ENCODE measurements at places on chromosomes 16 and 17. TPM values are rescaled to one million over a fixed set of nuclear protein-coding genes. Genes with fewer than 3 reads are reported as not detected.

Gene XYLT2
- 18.1 TPM for total RNA-seq

Gene NT5C3B
- 49.1 TPM for total RNA-seq

DNA sequence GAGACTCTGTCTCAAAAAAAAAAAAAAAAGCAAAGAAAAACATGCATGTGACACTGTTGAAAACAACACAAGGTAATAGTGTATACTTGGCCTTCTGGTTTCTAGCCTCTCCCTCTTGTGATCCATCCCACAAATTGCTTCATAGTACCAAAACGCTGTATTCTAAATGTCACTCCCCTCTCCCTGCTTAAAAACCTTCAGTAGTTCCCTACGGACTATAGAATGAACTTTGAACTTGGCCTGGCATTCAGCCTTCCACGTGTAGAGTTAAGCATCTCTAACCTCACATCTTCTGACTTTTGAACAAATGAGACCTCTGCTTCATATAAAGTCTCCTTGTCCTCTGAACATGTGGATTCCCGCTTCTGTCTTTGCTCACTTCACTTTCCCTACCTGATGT lies 5.1 kb downstream of the ZNF821 start:
- no peak for DNase-seq

- no peak for DNase-seq
Measured at GRCh38 chr17:68794636-68795434, 160.4 kb downstream of the ABCA8 start.

- DNase-seq: peak; percentile 63
Measured at GRCh38 chr17:19551591-19552148, 18.0 kb downstream of the SLC47A1 start.

- no peak for DNase-seq
Measured at GRCh38 chr17:59366773-59367656, 35.6 kb downstream of the YPEL2 start.

DNA sequence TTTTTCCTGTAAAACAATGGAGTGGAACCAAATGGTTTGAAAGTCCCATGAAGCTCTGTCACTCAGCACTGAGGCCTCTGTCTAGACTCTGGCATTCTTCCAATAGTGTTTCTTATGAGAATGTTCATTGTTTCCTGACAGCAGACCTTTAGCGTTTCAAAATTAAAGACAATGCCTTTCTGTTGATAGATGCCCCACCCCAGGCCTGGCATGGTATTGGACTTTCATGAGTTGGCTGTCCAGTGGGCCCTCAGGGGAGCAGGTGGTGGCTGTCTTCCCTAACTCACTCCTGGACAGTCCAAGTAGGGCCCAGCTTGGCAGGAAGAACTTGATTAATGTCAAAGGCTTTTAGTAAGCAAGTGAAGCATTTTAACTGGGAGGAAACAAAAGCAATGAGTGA lies 186.5 kb upstream of the CCL2 start:
- DNase-seq: no peak

- no peak for DNase-seq
Measured at GRCh38 chr16:17917316-17918019, 419.1 kb downstream of the NPIPA8 start.

- DNase-seq: no peak
Measured at GRCh38 chr16:82047374-82047773, 12.3 kb downstream of the HSD17B2 start.
